CD4-positive, alpha-beta T cell treated with Interleukin-12 subunit alpha and Interleukin-12 subunit beta, for 1 hour (primary cell): ENCODE measurements at places on chromosomes 11 and 22.

DNA sequence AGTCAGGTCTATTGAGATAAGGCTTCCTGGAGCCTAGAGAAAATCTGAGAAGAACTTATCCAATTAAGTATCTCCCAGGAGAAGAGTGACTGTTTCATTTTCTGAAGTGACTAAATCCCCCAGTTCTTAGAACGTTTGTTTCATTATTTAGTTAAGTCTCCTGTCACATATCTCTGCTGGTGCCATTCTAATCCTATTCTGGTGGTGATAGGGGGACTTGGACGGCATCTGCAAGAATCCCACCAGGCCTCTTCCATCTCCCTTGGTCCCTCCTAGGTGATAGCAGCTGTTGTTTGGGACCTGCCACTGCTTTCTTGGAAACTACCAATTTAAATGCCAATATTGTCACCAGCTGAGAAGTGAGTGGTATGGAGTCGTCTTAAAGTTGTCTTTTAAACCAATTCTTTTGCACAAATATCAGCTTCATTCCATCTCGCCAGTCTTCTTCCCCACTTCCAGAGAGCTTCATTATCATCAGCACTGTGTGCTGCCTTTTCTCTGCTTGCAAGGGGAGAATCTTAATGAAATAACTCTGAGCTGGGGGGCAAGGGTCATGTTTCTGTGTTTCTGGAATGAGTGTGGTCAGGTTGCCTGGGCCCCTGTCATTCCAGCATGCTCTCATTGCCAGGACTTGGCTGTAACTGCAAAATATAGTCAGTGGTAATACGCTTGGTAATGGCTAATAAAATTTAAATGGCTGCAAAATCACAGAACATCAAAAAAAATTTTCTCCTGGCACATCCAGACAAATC, 104.8 kb downstream of the LDLRAD3 start:
- no peak for DNase-seq

DNA sequence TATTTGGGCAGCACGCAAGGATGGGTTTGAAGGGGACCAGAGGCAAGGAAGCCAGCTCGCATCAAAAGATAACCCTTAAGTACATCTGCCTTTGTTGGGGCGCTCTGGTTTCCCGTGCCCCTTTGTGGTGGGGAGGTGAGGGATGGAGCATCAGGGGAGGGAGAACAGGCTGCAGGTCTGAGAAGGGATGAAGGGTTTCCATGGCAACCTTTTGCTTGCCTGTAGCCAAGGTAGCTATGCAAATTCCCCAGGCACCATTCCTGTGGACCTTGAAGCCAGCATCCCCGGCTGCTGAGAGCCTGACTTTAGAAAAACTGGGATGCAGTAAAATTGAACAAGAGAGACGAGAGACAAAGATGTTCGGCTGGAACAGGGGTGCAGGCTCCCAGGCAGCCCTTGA, 75.7 kb downstream of the SEZ6L start:
- no peak for DNase-seq

GRCh38 chr11:70032943-70033710, 45.0 kb upstream of the ANO1 start:
- no peak for DNase-seq

- no peak for DNase-seq
Observed at GRCh38 chr11:110513259-110513801, 83.6 kb downstream of the FDX1 start.

DNA sequence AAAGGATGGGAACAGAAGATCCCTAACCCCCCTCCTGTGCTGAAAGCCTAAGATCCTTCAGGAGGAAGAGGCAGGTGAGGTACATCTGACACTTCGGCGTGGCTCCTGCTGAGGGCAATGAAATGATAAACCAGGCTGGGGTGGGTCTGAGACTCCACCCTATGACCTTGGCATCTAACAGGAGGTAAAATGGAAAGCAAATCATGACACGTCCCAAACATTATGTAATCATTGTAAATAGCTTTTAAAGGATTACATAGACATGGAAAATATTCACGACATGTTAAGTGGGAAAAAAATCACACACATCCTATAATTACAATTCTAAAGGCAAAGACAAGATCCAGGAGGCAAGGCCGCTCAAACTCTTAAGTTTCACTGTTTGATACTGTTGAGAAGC, 70.5 kb downstream of the LINC01488 start:
- DNase-seq = no peak

DNA sequence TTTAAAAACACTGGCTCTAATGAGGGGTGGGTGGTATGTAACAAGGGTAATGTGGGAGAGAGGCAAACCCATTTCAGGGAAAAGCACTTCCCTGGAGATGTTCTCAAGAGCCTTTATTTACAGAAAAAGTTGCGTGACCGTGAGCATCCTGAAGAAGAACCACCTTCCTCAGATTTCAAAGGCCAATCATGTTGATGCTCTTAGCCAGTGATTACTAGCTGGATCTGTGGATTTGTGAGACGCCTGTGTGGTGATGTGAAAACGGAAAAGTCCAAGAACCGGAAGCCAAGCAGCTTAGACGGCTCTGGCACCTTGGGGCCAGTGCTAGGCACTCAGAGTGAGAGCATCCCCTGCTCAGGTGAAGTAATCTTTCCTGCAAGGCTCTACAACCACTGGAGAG, 12.6 kb upstream of the UBASH3B start:
- no peak for DNase-seq

DNA sequence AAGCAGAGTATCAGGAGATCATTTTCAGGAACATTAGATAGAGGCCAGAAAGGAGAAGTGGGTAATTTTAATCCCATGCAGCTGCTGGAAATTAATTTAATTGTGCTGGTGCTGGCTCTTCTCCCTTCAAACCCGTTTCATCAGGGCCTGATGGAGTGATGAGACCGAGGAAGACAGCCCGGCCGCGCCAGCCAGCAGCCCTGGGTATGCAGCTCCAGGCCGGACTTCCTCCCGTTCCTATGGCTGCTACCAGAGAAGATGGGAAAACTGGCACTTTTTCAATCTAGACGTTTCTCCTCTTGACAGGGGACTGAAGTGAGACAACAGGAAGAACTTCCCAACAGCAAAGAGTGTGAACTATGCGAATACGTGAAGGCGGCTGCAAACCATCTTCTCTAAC, 24.6 kb upstream of the ZBTB16 start:
- DNase-seq = no peak

- DNase-seq = no peak
Observed at GRCh38 chr11:646214-646613, 9.1 kb downstream of the DRD4 start.

GRCh38 chr11:28673691-28674432, 565.7 kb downstream of the METTL15 start:
- no peak for DNase-seq

DNA sequence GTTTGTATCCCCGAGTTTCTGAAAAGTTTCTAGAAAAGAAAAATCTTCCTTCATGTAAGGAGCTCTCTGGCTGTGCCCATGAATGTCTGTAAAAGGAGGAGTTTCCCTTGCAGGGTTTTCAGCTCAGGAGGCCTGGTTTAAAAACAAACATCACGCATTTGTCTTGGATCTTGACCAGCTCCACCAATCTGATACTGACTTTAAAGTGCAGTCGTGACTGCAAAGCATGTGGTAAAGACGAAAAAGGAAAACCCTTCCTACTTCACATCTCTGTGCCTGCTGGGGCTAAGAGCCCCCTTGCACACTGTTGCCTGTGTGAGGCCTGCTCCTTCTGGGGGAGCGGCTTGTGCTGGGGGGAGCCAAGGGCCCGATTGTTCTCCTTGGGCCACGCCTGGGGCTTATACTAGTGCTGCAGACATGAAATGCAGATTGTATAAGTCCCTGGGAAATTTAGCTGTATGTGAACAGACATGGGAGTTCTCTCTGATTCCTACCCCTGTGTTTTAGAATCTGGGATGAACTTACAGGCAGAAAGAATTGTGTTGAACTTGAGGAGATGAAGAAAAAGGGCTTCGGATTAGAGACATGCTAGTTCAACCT, 62.1 kb downstream of the ADAMTS15 start:
- DNase-seq = no peak
